Activated CD4-positive, alpha-beta T cell treated with anti-CD3 and anti-CD28 coated beads, Interleukin-2, amount 10 ng/mL, durations not matched to agents 24 days and 14 days (primary cell): ENCODE measurements at places on chromosomes 1 and 21.

DNA sequence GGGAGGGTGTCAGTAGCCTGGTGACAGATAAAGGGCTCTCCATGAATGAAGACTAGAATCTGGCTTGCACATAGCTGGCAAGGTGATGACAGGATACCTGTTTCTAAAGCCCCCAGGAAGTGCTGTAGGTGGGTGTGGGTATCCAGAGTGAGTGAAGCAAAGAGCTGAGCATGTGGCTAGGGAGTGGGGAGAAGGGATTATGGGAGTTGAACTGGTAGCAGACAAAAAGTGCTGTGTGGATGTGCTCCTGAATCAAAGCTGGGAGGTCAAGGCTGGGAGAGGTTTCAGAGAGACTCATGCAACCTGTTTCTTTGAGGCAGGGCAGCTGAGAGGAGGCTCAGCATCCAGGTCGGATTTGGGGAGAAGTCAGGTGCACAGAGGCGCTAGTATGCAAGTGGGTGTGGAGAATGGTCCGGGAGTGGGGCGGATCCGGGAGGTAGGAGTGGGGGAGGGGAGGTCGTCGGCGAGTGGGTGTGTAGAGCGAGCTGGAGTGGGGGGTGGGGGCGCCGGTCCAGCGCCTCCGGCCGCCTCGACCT, 600 bp downstream of the ASTN1 start:
- no peak for DNase-seq

DNA sequence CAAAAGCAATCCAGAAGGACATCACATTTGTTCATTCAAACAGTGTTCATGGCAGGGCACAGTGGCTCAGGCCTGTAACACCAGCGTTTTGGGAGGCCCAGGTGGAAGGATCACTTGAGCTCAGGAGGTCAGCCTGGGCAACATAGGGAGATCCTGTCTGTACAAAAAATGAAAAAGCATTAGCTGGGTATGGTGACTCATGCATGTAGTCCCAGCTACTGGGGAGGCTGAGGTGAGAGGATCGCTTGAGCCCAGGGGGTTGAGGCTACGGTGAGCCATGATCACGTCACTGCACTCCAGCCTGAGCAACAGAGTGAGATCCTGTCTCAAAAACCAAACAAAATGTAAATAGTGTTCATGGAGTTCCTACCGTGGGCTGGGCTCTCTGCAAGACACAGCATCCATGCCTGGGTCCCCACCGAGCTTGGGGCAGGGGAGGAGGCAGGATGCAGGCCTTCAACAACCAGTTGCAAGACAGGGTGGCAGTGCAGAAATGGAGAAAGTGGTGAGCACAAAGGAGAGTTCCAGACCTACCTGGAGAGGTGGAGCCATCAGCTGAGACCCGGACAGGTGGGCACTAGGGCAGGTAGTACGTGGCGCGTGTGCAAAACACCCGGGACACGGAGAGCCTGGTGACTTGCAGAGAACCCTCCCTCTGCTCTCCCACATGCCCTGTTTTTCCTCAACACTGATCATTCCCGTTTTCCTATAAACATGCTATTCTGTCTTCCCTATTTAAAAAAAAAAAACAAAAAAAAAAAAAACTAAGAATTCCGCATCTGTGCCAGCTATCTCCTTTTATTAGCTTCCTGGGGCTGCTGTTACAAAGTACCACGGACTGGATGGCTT, 138.9 kb downstream of the TOMM20 start:
- no peak for DNase-seq

GRCh38 chr1:165576536-165576935, 32.7 kb downstream of the LRRC52 start:
- no peak for DNase-seq

GRCh38 chr1:109312246-109312645, 5.4 kb upstream of the MYBPHL start:
- no peak for DNase-seq

GRCh38 chr1:165635329-165635728, 4.3 kb downstream of the MGST3 start:
- DNase-seq, result no peak

DNA sequence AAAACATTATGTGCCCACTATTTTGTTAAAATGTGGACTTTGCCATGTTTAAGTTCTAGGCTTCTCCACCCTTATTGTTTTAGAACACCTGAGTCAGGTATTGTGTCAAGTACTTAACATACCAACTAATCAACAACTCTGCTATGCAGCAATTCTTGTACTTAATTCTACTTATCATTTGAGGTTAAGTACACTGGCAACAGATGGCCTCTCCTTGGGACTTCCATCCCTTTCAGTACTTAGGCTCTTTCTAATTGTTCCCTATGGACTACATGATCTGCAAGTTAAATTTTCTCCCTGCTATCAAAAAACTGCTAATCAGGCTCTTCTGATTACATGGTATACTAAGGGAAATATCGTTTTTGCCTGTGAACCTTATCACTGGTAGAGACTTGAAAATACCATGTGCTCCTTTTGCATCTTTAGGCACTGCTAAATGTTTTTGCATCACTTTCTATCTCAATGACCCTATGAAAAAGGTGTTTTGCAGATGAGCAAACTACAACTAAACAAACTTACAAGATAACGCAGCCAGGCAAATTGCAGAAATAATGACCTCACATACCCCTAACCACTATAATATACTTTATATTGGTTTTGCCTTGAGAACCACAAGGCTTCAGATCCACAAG, 18.9 kb downstream of the SFPQ start:
- no peak for DNase-seq

- no peak for DNase-seq
Observed at GRCh38 chr1:203381151-203381751, 30.3 kb upstream of the FMOD start.

DNA sequence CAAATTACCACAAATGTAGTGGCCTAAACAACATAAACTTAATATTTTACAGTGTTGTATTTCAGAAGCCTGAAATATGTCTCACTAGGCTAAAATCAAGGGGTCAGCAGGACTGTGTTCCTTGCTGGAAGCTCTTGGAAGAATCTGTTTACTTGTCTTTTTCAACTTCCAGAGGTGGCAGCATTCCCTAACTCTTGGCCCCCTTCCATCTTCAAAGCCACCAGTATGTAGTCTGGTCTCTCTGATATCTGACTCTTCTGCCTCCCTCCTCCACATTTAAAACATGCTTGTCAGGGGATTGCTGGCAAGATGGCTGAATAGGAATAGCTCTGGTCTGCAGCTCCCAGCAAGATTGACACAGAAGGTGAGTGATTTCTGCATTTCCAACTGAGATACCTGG, 567.5 kb downstream of the PLA2G4A start:
- DNase-seq, result no peak

DNA sequence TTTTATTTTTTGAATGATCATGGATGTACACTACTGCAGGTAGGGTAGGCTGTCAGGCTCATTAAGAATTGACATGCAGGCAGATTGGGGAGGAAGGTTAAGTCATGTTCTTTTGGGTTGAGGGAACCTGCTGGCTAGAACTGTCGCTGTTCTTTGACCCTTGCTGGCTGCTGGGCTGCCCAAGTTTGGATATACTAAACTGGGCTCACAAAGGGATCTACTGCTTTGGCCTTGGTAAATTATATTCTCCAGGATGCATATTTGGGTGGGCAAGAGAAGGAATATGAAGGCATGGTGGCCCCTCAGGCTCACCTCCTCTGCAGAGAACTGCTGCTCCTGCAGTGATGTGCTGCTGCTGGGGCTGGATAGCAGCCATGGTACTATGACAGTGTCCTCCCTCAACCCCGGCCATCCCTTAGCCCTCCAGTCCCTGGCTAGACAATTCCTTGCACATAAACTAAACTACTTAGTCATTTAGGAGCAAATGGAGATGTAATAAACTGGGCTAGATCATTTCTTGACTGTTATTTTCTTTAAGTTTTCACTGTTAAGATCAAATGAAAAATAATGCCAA, 6.1 kb downstream of the ATP1A1 start:
- no peak for DNase-seq

- peak; percentile 59 for DNase-seq
Observed at GRCh38 chr1:239987103-239987745, 104.5 kb upstream of the FMN2 start.

DNA sequence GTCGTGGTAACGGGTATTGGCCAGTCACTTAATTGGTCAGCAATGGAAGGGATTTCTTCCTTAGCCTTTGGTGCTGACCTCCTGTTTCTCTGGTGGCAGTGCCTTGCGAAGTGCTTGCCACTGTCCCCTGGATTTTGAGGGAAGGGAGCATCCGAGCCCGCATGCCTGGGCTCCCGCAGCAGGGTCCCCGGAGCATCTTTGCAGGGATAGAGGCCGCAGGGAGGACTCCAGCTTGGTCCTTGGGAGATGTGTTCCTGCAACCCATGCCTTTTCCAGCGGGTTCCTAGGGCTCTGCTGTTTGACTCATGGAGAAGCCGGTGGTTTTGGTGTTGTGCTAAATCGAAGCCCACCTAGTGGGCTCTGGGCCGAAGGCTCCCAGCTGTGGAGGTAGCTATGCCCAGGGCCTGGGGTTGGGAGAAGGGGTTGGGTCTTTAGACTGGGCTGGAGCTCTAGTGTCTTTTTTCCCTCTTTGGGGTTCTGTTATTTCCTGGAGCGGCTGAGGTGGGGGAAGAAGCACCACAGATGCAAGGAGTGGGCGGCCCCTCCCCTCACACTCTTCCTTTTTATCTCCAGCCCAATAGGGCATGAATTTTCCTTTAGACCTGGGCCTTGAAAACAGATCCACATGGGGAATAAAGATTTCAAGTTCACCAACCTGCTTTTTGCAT, 39.0 kb downstream of the PIK3CD start:
- no peak for DNase-seq

DNA sequence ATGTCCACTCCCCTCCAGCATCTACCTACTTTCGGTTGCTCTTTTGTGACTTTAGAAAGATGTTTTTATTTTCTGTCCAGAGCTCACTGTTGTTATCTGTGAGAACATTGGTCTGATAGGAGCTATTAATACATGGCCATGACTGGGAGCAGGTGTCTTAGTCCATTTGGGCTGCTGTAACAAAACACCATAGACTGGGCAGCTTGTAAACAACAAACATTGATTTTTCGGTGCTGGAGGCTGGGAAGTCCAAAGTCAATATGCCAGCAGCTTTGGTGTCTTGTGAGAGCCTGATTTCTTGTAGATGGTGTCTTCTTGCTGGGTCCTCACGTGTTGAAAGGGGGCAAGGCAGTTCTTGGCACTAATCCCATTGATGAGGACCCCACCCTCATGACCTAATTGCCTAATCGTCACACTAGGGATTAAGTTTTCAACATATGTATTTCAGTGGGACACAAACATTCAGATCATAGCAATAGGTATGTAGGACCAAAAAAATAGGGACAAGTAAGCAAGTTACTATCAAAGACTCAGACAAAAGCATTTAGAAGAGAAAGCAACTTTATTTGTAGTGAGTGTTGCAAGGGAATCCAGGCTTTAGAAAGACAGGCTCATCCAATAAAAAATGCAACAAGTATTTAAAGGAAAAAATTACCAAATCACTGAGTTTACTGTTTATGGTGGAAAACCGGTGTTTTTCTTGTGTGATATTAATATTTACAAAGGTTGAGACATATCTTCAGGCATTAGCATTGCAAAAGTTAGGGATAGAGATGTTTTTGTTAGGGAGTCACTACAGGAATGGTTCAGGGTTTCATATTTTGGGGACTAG, 55.2 kb upstream of the WDR26 start:
- DNase-seq, result no peak

GRCh38 chr1:185044387-185044786, 971 bp upstream of the RNF2 start:
- DNase-seq, result no peak

DNA sequence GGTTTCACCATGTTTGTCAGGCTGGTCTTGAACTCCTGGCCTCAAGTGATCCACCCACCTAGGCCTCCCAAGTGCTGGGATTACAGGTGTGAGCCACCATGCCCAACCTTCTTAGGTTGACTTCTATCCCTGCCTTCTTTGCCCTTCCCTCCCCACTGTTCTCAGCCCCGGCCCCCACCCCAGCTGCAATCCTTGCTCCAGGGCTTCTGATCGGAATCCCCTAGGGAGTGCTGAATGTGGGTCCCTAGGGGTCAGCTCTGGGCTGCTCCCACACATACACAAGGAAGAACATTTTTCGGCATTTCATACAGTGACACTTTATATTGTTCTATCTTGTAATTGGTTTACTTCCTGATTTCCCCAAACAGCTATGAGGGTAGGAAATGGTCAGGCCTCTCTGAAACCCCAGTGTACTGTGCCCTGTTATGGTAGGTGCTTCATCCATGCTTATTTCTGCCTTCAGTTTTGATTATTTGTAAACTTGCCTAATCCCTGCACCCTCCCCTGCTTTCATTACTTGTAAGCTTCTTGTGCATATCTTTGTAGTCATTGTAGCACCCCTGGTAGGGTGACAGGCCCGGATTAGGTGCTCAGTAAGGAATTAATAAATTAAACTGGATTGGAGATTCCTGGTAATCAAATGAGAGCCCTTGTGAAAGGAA, 5.8 kb upstream of the SRP9 start:
- DNase-seq, result no peak

DNA sequence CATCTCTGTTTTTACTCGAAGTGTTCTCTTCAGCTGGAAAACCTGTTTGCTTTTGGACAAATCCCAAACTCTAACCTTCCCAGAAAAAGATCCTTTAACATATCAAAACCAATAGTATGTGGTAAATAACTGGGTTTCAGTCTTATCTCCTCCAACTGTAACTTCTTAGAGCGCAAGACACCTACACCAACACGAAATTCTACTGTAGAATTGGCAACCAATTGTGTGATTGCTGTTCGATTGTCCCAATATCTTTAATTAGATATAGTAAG, 5.8 kb upstream of the MPZL1 start:
- no peak for DNase-seq

GRCh38 chr1:215888159-215888558, 321.1 kb downstream of the KCTD3 start:
- no peak for DNase-seq

DNA sequence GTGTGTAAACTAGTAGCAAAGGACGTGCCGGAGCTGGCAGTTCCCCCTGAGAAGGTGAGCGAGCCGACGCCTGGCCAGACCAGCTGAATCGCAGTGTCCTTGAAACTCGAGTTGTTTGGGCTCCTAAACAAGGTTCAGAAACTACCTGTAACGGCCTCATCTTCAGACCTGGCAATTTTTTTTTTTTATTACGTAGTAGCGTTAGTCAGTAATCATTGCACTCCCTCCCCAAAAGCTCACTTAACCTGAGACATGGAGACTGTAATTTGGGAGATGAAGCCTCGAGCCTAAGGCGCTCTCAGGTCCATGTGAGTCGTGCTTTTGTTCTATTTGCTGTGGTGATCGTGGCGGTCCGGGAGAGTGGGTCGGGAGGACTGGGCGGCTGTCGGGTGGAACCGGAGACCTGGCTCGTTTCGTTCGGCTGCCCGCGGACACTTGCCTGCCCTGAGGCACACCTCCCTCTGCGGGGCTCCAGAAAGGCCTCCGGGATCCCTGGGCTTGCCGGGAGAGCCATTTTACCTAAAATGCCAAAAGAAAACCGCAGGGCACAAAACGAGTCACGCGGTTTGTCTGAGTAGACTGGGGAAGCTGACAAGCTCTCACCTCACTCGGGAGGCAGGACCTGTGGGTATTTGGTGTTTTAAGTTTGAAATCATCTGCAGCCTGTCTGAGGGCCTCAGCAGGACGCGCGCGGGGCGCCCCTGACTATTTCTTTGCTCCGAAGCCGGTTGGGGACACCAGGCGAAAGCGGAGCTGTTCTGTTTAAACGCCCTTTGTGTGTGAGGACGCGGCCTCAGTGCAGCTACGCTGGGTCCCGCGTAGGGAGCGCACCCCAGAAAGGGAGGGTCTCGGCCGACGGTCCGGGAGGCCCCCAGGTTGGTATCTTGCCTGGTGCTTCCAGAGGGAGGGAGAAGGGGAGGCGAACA, 722 bp downstream of the LHX8 start:
- DNase-seq, result peak; percentile 65

- peak; percentile 84 for DNase-seq
Observed at GRCh38 chr1:156217871-156218270, 5.1 kb downstream of the PMF1 start.

- no peak for DNase-seq
Observed at GRCh38 chr1:246476771-246477170, 30.3 kb downstream of the SMYD3 start.
